Suppressor macrophage treated with lipopolysaccharide for 1 hour (primary cell): ENCODE measurements at places on chromosomes 12 and 14.

DNA sequence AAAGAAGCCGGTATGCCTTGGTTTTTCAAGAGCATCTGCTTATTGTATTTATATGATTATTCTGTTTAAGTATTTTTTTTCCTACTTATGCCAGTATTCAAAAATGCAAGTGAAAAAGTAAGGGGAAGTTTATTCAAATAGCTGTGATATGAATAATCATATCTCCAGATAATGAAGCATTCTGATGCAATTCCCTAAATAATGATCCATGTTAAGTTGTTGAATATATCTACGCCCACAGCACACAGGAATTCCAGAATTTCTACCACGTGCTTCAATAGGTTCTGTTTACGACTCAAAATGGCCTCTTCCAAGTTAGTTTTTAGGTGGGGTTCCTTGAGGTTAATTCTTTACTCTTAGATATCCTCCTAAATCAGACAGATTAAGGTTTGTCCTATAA lies 208.3 kb downstream of the NAV3 start:
- DNase-seq: no peak

DNA sequence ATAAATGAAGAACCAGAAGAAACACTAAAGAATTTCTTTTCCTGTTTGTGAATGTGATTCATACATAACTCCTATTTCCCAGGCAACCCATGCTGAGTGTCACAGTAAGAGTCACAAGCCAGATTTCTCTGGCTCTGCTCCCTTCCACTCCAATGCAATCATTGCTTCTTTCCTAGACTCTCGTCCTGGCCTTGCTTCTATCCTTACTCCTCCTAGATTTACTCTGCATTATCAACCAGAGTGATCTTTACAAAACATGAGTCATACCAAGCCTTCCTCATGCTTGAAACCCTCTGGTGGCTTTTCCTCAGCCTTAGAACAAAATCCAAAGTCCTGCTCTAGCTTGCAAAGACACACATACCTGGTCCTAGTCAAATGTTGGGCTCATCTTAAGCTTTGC lies 13.3 kb downstream of the IL22 start:
- peak; percentile 26 for DNase-seq

GRCh38 chr14:26088275-26088674 lies 509.6 kb downstream of the NOVA1 start:
- no peak for DNase-seq

- peak; percentile 56 for DNase-seq
These were observed 65.0 kb downstream of the PITPNM2 start for GRCh38 chr12:123085730-123086487.

DNA sequence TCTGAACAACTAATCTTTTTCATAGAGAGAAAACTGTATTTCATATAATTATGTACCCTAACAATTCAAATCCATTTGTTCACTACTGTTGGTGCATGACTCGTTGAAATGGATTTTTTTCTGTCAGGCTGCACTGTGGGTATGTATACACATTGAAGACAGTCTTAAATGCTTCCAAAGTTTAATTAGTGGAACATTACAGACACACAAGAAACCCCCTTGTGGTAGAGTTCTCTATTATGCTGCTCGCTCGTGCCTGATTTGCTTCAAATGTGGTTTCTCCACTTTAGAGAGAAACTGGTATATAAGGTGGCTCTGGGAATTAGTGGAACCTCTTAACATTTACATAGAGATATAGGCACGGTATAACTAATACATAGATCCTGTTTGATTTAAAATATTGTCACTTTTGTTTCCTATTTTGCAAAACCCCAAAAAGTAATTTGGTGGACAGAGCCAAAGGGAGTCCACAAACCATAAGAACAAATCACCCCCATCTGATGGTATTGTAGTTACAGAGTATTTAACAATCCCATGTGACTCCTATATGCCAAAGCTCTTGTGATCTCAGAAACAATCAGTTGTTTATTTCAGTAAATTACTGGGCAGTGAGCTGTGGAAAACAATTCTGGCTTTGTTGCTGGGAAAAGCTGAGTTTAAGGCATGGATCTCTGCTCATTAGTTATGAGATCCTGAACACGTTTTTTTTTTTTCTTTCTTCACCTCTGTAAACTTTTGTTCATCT lies 159.5 kb downstream of the BRMS1L start:
- DNase-seq: no peak

GRCh38 chr12:53543539-53543938 lies 36.3 kb upstream of the NPFF start:
- DNase-seq: peak; percentile 59

DNA sequence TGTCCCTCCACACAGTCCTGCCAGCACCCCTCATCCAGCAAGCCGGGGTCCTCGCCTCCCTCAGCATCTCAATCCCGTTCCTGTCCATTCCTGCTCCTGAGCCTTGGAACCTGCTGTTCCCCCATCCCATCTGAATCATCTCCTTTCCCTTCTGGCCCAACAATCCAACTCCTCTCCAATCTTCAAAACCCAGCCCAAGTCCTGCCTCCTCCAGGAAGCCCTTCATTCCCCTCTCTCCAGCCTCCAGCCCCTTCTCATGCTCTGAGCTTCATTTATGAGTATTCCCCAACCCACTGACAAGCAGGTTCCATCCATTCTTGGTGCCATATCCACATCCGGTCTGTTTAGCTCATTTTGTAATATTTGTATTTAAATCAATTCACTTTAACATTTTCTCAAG lies 128.1 kb downstream of the RIMBP2 start:
- no peak for DNase-seq

DNA sequence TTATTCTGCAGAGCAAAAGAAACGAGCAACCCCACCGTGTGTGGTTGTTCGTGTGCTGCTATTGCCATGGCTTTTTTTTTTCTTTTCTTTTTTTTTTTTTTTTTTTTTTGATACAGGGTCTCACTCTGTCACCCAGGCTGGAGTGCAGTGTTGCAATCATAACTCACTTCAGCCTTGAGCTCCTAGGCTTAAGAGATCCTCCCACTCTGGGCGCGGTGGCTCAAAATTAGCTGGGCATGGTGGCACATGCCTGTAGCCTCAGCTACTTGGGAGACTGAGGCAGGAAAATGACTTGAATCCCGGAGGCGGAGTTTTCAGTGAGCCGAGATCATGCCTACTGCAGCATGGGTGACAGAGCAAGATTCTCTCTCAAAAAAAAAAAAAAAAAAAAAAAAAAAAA lies 144.2 kb downstream of the ESR2 start:
- no peak for DNase-seq

DNA sequence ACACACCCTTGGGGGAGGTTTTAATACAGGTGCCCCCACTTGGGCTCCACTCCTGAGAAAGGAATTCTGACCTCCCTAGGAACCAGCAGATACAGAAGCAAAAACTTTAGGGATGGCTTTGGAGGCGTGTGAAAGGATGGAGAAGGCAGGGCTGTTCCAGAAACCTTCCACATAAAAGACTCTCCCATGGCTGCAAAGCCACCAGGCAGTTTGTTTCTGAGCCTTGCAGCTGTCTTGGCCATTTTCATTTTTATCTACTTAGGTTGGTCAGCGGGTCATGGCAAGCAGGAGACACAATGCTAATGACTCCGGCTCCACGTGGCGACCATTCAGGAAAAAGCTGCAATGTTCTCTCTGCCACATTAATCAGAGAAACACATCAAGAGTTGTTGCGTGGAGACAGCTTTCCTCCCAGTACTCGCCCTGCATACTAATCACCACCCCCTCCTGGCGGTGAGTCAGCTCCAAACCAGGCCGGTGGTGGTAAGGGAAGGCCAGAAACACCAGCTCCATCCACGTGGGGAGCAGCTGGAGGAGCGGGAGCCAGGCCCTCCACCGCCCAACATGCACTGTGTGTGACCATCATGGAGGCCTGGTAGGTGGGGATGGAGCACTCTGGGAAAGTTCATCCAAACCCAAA lies 30.9 kb upstream of the IRF2BPL start:
- DNase-seq: peak; percentile 84

GRCh38 chr14:105275267-105275946 lies 25.4 kb downstream of the BRF1 start:
- no peak for DNase-seq

- DNase-seq: peak; percentile 98
These were observed at the start of gene GPR84 for GRCh38 chr12:54364413-54364812. Gene GPR84, minus strand, starts transcription at chr12:54364486. Its CDS starts 635 bp downstream, at chr12:54363851.

DNA sequence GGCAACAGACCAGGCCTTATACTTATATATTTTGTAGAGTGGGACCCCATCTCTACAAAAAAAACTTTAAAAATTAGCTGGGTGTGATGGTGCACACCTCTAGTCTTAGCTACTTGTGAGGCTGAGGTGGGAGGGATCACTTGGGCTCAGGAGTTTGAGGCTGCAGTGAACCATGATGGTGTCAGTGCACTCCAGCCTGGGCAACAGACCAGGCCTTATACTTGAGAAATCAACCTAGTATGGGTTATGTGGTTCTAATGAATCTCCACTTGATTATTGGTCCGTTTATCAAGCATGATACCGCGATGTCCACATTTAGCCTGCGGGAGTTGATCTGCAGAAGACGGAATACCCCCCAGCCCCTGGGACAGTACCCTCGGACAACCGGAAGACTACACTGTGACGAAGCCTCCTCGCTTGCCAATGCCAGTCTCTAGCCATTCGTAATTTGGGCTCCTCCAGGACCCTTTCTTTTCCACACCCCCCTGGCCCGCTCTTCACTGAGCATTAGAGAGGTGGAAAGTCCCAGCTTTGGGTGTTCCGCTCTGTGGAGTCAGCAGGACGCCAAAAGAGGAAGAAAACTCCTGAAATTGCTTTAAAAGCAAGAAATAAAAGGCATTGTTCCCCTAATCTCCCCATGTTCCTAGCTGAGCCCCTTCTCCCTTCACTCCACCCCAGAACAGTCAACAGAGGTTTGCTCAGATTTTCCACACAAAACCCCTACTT lies 19.4 kb downstream of the LTBP2 start:
- DNase-seq: peak; percentile 93

- peak; percentile 89 for DNase-seq
These were observed 2.8 kb upstream of the RNASE4 start for GRCh38 chr14:20681348-20682126.

- no peak for DNase-seq
These were observed 77.4 kb downstream of the NCOR2 start for GRCh38 chr12:124489915-124490583.

- peak; percentile 39 for DNase-seq
These were observed 26.1 kb upstream of the STAC3 start for GRCh38 chr12:57276935-57277563.

- DNase-seq: peak; percentile 40
These were observed 11.7 kb upstream of the MYL2 start for GRCh38 chr12:110932046-110932445.

GRCh38 chr12:2627076-2627834 lies 167.5 kb upstream of the FKBP4 start:
- DNase-seq: no peak

DNA sequence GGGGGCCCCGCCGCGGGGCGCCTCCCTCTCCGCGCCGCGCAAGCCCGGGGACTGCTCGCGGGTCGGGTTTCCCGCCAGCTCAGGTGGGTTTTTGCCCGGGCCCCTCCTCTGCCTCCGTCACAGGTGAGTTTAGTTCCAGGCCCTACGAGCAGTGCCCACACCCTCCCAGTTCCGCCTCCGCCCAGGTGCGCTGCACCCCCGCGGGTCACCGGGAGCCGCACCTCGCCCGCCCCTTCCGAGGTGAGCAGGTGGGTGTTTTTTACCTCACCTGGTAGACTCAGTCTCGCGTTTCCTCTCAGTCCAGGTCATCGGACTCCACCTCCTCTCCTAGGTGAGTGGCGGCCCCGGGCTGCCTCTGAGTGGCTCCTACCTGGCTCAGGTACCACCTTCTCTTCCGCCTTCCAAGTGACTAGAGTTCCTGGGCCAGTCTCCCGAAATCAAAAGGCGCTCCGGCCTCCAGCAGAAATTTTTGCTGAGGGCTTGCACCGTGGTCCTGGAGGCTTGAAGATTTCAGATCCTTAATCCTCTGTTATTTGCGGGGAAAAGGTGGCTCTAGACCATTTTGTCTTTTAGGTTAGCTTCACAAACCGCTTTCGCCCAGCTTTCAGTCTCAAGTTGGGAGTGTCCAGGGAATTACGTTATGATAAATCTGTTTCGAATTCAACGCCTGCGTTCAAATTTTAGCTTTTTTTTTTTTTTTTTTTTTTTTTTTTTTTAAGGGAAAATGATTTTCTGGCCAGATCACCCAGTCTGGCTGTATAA lies at the start of gene TMEM30B:
Gene TMEM30B (minus strand): TSS at position 153 of the 762 bp plus-strand sequence. CDS start 191 bp downstream, outside the sequence.
- DNase-seq: no peak

DNA sequence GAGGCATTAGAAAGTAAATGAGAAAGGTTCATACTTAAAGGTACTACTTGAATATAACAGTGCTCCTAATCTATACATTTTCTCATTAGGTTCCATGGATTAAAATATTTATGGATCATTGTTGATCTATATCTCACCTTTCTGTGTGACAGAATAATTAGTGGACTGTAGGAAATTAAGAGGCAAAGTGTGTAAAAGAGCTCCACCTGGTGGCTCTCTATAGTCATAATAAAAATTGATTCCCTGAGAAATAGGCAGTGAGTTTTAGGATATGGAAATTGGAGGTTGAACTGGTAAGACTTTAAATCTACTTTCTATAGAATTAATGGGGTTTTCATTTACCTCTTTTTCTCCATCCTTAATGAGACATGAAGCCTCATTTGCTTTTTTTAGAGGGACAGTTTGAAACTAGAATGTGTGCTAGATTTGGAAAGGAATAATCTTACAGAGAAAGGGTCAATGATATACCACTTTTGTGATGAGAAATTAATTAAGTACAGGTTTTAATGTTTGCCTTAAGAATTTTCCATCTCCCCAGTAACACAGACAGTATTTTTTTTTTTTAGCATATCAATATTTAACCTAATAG lies 11.8 kb upstream of the DERA start:
- DNase-seq: peak; percentile 38

DNA sequence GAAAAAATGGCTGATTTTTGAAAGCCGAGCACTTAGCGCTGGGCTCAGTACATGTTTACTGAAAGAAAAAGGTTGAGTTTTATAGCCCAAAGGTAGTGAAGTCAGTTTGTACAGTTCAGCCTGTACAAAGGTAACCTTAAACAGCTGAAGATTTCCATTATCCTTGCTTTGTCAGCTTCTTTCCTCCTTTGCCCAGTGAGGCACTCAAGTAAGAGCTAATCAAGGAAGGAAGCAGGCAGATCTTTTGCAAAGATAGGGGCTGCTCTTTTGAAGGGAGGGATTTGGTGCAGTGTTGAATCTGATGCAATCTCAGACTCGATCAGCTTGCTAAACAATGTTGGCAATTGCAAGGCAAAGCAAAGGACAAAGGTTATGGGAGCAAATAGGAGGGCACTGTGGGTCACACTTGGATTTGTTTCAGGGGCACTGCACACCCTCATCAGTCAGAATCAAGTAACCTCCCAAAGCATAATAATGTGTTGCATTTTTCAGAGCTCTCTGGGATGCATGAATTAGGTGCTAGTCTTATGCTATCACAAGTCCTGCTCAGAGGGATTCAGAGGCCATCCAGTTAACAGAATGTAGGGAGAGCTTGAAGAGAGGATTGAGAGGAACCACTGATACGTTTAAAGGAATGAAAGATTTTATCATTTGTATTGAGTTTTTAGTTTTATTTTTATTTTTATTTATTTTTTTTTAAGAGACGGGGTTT lies 44.4 kb downstream of the ANO6 start:
- DNase-seq: no peak

GRCh38 chr14:72830356-72830755 lies 63.5 kb downstream of the DPF3 start:
- no peak for DNase-seq
